ENCODE measurements at places on chromosomes 7 and 10.

DNA sequence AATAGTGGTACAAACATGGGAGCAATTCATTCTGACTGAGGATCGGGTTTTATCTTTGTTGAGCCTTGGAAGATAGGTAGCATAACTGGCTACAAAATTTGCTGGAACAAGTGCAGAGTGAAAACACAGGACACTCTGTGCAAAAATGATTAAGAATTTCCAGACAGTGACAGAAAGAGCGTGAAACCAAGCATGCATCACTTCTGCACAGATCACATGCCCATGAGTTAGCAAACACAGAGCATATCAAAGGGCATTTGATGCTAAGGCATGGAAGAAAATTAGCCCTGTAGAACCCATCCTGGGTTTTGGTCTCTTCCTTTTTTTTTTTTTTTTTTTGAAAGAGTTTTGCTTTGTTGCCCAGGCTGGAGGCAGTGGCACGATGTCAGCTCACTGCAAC lies 28.3 kb downstream of the TECTB start:
- no peak for DNase-seq

DNA sequence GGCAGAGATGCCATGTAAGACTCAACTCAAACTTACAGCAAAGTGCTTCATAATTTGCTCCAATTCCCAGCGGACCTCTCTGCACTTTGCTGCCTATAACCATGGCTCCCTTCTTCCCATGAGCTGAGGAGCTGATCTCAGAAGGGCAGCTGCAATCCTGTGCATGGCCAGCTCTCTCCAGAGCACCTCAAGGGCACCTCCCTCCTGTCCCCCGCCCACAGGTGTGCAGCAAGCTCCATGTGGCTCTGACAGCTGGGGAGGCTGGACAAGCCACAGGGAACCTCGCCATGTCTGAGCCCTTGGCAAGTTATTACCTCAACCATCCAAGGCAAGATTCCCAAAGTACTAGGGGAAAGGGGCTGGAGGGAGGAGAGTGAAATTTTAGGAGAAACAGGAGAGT lies 61.1 kb upstream of the DDC start:
- DNase-seq, result no peak

DNA sequence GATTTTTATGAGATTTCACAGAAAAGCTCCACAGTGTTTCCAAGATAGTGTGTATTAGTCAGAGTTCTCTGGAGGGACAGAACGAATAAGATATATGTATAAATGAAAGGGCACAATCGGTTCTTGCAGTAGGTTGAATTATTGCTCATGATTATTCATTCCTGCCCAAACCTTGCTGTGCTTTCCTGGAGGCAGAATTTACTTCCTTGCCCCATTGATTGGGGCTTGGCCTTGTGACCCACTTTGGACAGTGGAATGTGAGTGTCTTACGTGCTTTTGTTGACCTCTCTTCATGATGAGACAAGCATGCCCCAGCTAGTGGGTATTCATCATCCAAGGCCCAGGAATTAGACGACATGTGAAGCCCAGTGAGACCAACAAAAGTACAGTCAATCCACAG lies 53.0 kb upstream of the ABCB5 start:
- no peak for DNase-seq

DNA sequence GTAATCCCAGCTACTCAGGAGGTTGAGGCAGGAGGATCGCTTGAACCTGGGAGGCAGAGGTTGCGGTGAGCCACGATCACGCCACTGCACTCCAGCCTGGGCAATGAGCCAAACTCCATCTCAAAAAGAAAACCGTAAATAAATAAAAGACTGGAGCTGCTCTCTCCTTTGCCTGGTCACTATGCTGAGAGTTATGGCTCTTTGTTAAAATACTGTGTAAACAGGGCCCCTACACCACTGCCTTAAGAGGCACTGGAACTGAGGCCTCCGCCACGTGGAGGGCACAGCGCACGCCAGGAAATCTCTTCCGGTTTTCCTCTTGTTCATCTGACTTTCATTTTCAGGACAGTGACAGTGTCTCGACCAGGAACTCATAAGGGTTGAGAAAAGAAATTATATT lies 123.3 kb downstream of the PAXIP1 start:
- no peak for DNase-seq

DNA sequence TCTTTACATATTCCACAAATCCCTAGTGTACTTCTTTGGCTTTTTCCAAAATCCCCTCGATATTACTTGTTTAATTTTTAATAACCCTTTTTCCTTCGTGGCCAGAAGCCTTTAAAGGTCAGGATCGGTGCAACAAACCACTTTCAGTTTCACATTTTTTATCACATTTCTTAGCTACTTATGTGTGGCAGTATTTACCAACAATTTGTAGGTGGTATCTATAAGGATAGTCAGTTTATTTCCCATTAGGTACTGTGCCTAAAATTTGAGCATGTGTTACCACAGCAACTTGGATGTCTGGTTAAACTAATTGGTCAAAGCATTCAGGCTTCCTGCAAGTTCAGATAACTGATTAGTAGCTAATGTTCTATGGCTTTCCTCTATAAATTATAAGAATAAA lies 104.9 kb downstream of the CDK14 start:
- DNase-seq, result no peak

DNA sequence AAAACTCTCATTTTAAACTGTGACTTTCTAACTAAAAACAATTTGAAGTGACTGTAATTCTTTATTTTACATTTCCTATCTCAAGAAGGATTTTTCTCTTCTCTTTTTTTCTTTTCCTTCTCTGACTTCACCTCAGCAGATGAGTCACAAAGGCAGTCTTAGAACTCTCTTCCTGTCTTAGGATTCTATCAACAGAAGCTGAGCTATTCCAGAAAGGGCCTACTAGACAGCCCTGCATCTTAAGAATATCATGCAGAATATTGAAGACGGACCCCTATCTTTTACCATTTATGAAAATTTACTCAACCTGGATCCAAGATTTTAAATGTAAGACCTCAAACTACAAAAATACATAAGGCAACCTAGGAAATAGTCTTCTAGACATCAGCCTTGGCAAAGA lies 365.7 kb upstream of the SEMA3C start:
- DNase-seq, result no peak

DNA sequence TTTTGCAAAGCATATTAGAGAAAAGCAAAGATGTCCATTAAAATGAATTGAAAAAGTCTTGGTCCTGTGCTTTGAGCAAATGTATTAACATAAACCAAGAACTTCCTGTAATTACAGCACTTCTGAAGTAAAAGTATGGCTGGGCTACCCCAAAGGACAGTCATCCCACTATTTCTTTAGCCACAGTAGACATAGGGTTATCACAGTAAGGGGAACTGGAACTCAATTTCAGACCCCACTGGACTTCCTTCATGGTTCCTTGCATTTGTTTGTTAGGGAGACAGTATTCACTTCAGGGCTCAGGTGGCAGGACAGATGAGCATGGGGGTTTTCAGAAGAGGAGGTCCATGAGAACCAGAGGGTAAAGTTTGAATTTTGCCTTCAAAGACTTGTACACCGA lies 203.1 kb upstream of the PDE1C start:
- no peak for DNase-seq

GRCh38 chr10:132033632-132034031 lies 32.1 kb upstream of the JAKMIP3 start:
- DNase-seq, result no peak

GRCh38 chr10:114581071-114581470 lies 77.0 kb downstream of the ABLIM1 start:
- no peak for DNase-seq

DNA sequence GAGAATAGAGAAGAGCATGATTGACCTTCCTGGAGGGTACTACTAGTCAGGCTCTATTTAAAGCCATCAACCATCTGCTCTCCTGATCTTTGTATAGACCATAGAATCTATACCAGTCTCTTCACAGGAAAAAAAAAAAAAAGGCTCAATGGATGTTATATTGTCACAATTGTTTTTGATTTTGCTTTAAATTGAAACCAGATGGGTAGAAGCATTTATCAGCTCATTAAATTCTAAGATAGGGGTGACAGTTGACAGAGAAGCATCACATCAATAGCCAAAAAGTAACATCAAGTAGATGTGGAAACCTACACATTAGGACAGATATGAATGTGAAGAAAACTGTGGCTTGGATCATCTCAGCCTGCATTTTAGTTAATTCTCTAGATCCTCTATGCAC lies 558.9 kb upstream of the MBL2 start:
- DNase-seq, result no peak

GRCh38 chr7:158979635-158980351 lies 123.4 kb downstream of the DYNC2I1 start:
- DNase-seq, result no peak

GRCh38 chr7:121341933-121342332 lies 13.1 kb downstream of the WNT16 start:
- DNase-seq, result no peak

- no peak for DNase-seq
These were observed 82.1 kb downstream of the SLC37A3 start for GRCh38 chr7:140316165-140316661.

DNA sequence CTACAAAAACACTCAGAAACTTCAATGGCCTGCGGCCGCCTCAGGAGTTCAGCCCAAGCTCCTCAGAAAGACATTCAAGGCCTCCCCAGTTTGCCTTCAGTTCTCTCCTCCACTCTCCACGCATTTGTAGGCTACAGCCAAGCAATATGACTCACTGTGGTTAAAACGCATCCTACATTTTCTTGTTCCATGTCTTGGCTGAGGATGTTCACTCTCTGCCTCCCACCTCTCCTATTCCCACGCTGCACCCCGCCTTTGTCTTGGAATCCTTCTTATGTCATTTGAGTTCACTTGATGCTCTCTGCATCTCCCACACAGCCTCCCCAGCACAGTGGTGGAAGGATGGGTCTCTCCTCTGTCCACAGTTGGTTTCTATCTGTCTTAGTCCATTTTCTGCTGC lies 184.8 kb downstream of the NPSR1 start:
- DNase-seq, result no peak

GRCh38 chr7:134042307-134042706 lies 84.8 kb upstream of the LRGUK start:
- no peak for DNase-seq

GRCh38 chr10:44863344-44864047 lies 47.6 kb upstream of the TMEM72 start:
- DNase-seq, result no peak

GRCh38 chr10:2023687-2024086 lies 286.4 kb upstream of the ADARB2 start:
- DNase-seq, result no peak

GRCh38 chr10:124849111-124849773 lies 47.6 kb downstream of the ABRAXAS2 start:
- DNase-seq, result no peak

- DNase-seq, result no peak
These were observed 221.0 kb downstream of the DYNC1I1 start for GRCh38 chr7:95993380-95993779.

DNA sequence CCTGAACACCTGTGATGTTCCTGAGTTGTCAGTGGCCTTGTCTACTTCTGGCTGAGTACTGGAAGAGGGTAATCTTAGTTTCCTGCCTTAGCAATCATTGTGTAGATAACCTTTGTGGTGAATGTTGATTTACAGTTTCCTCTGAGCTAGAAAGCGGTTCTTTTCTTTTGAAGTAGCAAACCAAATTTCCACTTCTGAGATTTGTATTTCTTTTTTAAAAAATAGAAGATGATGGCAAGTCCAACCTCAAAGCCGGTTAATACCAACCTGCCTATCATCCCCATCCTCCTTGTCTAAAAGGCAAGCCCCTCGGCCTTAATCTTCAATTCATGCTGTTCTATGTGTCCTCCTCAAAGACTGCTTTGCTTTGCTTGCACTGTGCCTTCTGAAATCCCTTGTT lies 12.5 kb upstream of the PALS2 start:
- DNase-seq, result no peak

GRCh38 chr10:48287417-48288391 lies 13.2 kb upstream of the FRMPD2 start:
- no peak for DNase-seq

GRCh38 chr7:10225275-10225674 lies 748.4 kb upstream of the PHF14 start:
- no peak for DNase-seq

GRCh38 chr7:27316311-27316710 lies 73.7 kb downstream of the EVX1 start:
- DNase-seq, result no peak

GRCh38 chr7:3128857-3129490 lies 85.3 kb upstream of the CARD11 start:
- DNase-seq, result no peak

DNA sequence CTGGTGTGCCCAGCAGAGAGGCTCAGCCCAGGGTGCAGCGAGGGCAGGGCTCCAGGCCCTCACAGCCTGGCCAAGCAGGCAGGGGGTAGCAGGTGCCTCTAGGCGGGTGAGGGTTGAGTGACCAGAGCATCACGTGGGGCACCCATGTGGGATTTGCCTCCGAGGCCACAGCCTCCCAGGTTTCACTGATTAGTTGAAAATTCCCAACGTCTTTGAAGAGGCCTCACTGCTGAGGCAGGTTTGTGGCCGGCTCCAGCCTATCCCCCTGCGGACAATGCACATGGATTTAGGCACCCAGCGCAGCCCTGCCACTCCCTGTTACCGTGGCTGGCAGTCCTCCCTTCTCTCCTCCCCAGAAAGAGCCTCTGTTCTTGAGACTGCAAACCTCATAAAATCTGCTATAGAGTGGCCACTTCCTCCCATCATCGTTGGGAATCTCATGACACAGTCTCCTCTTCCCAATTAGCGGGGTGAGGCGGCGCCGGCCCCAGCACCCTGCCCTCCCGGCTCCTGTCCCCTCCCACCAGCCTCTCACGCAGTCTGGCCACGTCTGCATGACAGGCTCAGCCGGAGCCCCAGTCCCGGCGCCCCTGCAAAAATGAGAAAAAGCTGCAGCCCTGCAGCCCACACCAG lies 10.8 kb downstream of the MYL10 start:
- no peak for DNase-seq

DNA sequence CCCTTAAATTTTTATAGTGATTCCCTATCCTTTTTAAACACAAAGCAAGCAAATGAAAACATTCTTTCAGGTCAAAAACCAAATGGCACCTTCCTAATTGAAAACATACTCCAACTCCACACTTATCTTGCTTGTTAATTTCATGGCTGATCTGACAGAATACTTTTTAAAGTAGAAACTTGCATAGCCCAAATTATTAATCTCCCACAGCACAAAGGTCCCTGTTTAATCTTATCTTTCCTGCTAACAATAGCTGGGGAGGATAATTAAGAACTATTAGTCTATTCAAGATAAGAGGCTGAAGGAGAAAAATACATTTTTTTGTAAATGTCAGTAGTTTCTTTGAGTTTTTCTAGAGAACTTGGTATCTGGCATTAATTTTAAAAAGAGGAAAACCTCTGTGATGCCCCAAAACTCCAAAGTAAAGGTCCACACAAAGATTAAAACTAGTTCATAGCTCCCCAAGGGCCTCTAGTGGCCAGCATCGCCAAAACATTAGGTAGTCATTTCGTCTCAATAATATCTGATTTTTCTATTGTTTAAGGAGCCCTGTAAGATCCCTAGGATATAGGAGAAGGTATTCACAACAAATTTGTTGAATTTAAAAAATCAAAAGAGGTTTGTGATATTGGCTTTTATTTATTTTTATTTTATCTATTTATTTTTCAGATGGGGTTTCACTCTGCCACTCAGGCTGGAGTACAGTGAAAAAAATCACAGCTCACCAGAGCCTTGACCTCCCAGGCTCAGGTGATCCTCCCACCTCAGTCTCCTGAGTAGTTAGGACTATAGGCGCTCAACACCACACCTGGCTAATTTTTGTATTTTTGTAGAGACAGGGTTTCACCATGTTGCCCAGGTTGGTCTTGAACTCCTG lies 14.7 kb downstream of the CDNF start:
- no peak for DNase-seq

Measured in 8988T (cell line).